ENCODE measurements at places on chromosomes 1 and 21.
A peak's percentile ranks its signal among the peaks of the same experiment; 100 is the strongest.

- no peak for DNase-seq
Observed at GRCh38 chr1:157751283-157751682, 25.6 kb downstream of the FCRL2 start.

- DNase-seq = peak; percentile 48
Observed at GRCh38 chr1:30879126-30879786, 29.3 kb downstream of the SDC3 start.

DNA sequence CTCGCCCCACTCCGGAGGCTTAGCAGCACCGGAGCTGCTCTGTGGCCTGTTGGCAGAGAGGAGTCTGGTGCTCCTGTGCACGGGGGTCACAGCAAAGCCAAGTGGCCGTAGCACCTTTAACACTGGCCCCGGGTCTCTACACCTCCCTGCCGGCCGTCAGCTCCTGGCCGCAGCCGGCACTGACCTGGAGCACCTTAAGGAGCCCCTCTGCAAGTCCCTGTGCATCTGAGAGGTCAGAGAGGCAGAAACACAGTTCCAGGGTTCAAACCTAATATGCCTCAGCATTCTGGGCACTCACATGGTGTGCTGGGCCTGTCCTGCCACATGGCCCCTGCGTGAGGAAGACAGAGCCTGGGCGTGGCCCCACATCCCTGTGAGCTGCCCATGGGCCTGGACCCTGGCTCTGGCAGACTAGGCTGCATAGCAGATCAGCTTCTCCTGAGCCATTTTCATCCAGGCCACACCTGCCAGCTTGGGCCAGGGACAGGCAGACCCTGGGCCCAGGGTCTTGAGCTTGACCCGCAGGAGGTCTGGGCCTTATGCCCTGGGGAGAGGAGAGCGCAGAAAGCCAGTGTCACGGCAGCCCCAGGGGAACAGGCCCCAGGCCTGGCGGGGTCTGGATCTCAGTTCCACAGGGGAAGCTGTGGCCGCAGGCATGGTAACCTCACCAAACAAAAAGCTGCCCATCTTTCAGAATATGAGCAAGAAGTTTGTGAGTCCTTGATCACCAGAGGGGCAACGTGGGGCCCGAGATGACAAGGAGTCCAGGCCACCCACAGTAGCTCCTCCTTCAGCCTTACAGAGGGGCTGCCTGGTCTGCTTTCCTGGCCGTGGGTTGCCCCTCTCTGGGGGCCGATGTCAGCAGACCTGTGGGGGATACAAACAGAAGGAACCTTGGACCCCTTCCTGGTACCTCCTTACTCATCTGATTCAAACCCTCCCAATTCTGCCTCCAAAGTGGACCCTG lies 146.0 kb upstream of the COL6A1 start:
- DNase-seq = no peak

DNA sequence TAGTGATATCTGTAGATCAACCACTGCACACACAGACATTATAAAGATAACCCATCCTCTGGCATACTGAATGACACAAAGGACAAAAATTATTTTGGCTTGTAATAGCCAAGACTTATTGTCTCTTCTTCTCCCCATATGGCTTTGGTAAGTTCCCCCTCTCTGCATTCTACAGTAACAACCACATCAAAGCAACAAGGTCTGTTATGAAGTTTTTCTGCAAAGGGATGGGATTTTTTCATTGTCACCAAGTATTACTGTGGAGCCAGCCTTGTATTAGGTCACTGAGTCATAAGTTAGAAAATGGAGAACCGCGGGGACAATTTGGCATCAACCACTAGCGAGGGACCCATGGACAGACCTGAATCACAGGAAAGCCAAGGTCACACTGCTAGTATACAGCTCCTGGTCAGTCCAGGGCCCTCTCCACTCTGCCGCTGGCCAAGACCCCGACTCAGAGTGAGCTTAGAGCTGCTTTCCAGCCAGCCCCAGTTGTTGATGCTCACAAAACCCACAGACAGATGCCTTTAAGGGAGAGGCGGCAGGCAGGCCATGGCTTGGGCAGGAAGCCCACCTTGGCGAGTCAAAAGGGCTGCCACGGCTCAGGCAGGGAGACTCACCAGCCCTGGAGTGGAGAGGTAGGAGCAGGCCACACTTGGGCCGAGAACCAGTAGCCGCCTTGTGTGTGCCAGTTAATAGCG lies 6.0 kb downstream of the PABPC4 start:
- DNase-seq = no peak

GRCh38 chr1:204711947-204712701 lies 26.6 kb upstream of the LRRN2 start:
- no peak for DNase-seq

GRCh38 chr1:177023726-177024125 lies 140.8 kb downstream of the ASTN1 start:
- DNase-seq = no peak

DNA sequence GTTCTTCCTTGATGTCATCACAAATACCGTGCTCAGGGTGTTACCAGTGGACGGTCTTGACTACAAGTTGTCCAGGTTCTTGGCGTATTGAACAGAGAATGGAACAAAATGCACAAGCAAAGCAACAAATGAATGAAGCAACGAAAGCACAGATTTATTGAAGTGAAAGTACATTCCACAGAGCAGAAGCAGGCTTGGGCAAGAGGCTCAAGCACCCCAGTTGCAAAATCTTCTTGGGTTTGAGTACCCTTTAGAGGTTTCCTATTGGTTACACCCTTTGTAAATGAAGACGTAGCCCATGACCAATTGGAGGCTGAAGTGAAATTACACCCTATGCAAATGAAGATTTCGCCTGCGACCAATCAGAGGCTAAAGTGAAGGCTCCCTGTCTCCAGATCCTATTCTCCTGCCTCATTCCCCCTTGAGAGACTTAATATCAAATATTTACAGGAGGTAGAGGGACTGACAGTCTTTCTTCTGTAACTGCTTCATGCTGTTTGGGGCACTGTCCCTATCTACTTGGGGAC lies 38.3 kb downstream of the YY1AP1 start:
- no peak for DNase-seq

- DNase-seq = peak; percentile 35
Observed at GRCh38 chr1:110393691-110394492, 3.1 kb upstream of the SLC16A4 start.

DNA sequence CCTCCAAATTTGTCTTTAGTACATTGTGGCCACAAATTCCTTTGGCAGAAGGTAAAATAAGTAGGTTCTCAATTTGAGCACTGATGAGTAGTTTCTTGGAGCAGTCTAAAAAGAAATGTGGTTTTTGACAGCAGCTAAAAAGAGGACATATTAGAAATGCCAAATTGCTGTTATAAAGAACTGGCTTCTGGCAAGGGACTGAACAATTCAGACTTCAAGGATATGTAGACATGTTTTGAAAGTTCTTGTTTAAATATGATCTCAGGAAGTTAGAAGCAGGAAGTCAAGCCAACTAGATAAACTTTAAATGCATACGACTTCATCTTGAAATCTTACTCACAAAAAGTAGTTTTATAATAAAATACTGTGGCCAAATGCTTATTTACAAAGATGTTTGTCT lies 18.8 kb downstream of the C1orf52 start:
- DNase-seq = no peak

DNA sequence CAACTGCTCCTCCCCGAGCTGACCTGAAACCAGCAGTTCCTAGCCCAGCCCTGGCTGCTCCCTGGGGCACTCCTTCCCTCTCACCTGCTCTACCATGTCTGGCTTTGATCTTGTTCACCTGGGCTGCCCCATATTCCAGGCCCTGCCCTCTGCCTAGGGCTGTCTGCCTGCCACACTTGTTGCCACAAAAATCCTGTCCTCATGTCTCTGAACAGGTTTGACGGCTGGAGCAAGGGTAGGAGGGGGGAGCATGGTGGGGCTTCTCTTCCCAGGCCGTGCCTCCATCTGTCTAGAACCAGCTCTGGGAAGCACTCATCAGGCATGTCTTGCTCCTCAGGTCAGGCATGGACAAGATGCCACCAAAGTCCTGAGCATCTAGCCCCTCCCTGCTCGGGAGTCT lies 44.3 kb upstream of the WNT2B start:
- peak; percentile 22 for DNase-seq

- no peak for DNase-seq
Observed at GRCh38 chr1:100229681-100230443, 19.8 kb downstream of the DBT start.

GRCh38 chr21:15774590-15774989 lies 44.8 kb downstream of the USP25 start:
- DNase-seq = no peak

All from Daoy (cell line).